ENCODE measurements at places on chromosomes 1 and 21.
A peak's percentile ranks its signal among the peaks of the same experiment; 100 is the strongest.

GRCh38 chr1:201457508-201457960 is 11.5 kb downstream of the PHLDA3 start:
- no peak for DNase-seq

- no peak for DNase-seq
Observed at GRCh38 chr1:25199819-25200620, 32.3 kb downstream of the SYF2 start.

DNA sequence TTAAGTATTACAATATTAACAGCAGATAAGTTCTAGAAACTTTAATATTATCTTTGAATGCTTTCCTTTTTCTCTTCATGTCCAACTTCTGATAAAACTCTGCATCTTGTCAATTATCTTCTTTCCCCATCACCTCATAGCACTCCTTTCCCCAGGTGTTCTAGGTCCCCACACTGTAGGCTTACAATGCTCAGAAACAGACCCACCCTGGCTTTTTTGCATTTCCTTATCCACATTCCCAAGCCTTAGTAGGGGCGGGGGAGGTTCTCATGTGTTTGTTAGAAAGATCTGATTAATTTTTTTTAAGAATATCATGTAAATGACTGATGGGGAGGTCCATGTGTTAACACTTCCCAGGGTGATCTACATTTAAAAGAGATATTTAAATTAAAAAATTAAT is 63.9 kb downstream of the PLPPR4 start:
- DNase-seq: no peak

GRCh38 chr1:108560874-108561459 is 1.1 kb downstream of the EEIG2 start:
- DNase-seq: peak; percentile 33

- no peak for DNase-seq
Observed at GRCh38 chr21:34635307-34635706, 20.4 kb upstream of the RCAN1 start.

DNA sequence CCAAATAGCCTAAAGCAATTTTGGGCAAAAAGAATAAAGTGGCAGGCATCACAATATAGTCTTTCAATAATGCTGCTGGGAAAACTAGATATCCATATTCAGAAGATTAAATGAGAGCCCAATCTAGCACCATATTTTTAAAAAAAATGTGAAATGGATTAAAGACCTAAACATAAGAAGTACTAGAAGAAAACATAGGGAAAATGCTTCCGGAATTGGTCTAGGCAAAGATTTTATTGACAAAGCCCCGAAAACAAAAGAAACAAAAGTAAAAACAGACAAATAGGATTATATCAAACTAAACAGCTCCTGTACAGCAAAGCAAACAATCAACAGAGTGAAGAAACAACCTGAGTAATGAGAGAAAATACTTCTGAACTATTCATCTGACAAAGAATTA is 48.6 kb upstream of the KCNK1 start:
- DNase-seq: no peak

GRCh38 chr1:179016706-179017382 is 8.8 kb upstream of the FAM20B start:
- peak; percentile 4 for DNase-seq

DNA sequence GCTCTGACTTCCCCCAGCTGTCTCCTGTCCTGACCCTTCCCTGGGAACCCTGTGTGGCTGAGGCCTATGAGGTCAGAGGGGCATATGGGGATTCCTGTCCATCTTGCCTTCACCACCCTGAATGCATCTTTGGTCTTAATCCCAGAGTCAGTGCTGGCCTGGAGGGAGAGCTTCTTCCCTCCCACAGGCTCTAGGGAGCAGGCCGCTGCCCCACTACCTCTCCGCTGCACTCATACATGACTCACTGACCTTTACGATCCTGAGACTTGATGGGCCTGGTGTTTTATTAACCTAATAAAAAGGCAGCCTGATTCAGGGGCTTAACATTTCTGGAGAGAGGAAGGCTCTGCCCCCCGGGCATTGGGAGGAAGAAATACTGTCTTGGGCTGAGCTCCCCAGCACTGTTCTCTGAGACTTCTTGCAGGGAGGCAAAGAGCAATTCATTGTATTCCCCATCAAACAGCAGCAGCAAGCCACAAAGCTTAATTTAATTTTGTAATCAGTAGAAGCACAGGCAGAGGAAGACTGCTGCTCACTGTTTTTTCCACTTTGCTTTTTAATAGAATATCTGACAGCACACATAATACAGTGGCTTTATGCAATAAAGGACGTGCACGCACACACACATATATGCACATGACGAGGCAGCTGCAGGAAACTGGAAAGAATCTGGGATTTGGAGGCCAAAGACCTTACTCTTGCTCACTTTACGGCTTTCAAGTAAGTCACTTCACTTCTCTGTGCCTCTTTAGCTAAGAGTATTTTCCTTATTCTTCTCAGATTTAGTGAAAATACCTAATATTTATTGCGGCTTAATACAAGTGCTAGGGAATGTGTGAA is 89.2 kb upstream of the GRIK3 start:
- DNase-seq: no peak

DNA sequence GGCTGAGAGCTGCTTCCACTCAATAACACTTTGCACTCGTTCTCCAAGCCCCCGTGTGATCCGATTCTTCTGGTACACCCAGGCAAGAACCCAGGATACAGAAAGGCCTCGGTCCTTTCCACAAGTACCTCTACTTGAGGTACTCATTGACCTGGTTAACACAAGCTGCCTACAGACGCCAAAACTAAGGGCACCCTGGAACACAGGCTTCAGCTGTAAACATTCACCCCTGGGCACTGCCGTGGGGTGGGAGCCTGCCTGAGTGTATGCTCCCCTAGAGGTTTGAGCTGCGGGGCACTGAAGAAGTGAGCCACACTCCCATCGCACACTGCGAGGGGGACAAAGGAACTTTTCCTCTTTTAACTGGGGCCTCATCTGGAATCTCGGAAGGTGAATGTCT is 30.5 kb downstream of the LRRC3 start:
- no peak for DNase-seq

DNA sequence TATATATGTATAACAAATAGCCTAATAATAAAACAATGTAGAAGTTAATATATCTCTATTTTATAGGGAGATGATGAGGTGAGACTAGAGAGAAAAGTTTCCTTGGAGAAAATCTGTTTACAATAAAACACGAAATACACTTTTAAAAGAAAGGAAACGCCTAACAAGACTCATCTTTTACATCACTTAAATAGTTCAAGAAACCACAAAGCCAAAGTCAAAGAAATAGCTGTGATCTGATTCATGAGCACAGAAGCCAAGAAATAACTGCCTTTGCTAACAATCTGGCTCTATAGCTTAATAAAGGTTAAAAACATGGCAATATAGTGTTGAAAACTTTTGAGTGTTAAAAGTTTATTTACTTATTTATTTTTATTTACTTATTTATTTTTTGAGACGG is 61.5 kb downstream of the TOR3A start:
- no peak for DNase-seq

- DNase-seq: no peak
Observed at GRCh38 chr1:61241973-61242381, 159.6 kb downstream of the NFIA start.

- DNase-seq: no peak
Observed at GRCh38 chr1:34354367-34354766, 177.7 kb downstream of the C1orf94 start.

DNA sequence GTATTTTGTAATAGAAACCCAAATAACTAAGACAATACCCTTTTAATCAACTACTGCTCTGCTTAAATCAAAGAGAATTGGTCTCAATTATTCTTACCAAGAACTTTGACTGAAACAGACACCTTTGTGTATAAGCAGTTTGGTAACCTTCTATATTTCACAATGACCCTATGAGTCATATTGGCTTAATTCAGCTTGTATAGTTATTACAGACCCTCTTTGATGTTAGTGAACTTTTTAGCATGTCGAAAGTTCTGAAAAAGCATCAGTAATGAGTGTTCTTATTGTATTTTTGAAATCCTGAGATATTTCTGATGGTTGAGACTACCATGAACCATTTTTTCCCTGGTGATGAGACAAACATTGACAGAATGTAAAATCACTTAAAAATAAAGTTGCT is 43.3 kb upstream of the RABGAP1L start:
- no peak for DNase-seq

- no peak for DNase-seq
Observed at GRCh38 chr21:28761674-28762356, 230.9 kb downstream of the LTN1 start.

DNA sequence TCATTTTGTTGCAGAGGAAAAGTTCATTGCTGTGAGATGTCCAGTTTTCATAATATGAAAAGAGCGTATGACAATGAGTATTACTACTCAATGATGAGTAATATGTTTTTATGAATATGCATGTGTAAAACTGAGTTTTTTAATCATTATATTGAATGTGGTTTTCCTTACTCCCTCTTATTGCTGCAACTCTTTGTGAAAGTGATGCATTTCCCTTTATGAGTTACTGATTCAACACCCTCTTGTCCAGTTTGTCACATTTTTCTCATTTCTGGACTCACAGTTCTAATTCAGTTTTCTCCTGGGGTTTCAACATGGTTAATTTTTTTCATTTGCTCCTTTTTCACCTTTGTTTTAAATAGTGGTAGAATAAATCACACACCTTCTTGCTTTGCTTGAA is 35.2 kb upstream of the KCNJ15 start:
- DNase-seq: no peak

DNA sequence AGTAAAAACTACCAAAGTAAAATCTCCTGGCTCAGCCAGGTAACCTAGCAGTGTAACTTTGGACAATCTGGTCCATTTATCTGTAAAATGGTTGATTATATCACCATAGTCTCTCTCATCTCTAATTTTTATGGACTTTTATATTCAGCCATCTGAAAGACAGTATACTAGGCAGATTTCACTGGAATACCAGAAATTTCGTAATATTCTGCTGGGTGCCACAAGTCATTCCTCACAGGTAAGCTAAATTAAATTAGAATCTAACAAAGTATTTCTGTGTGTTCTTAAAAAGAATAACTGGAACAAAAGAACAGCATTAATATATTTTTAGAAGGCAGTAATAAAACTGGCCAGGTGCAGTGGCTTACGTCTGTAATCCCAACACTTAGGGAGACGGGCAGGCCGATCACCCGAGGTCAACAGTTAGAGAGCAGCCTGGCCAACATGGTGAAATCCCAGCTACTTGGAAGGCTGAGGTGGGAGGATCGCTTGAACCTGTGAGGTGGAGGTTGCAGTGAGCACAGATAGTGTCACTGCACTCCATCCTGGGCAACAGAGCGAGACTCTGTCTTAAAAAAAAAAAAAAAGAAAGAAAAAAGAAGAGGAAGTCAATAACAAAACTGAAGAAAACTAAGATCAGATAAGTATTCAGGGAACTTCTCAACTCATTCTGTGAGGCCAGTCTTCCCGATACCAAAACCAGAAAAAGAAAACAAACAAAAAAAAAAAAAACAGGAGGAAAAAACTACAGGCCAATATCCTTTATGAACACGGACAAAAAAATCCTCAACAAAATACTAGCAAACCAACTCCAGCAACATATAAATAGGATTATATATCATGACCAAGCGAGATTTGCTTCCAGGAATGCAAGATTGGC is 35.9 kb downstream of the PIK3R3 start:
- DNase-seq: no peak

GRCh38 chr1:9300573-9300972 is 7.9 kb downstream of the SPSB1 start:
- no peak for DNase-seq

DNA sequence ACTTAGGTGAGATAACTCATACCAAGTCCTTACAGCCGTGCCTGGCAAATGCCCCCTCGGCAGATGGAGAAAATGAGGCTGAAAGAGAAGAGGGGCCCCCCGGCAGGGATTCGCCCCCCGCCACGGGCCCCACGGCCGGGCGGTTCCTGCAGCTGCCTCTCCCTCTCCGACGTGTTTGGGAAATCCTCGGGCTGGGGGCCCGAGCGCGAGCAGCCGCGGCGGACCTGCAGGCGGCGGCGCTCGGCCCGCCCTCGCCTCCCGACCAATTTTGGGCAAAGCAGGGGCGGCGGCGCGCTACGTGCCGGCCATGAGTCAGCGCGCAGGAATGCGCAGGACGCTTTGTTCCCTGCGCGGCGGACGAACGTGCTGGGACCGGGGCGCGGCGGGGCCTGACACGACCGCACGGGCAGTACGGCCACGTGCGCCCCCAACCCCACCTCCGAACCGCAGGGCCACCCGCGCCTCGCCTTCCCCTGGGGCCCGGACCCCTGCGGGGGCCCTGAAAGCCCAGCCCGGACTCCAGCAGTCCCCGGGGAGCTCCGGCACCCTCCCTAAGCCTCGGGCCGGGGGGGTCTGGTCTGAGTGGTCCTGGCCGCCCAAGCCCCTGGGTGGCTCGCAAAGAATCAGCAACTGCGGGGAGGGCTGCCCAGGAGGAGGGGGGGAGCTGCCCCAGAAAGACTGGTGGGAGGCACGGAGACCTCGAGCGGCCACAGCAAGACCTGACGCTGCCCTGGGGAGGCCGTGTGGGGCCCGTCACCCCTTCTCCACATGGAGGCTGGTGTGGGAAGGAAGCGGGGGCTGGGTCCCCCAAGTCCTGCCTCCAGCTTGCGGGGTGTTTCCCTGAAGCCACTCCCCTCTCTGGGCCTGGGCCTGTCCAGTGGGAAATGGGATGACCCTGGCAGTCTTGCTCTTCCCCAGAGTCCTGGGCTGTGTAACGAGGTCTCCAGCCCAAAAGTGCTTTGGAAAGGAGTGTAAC is 11.9 kb upstream of the EDN2 start:
- DNase-seq: peak; percentile 82

- no peak for DNase-seq
Observed at GRCh38 chr21:17462276-17462981, 50.4 kb upstream of the CXADR start.

GRCh38 chr1:118429856-118430255 is 244.8 kb upstream of the SPAG17 start:
- no peak for DNase-seq

DNA sequence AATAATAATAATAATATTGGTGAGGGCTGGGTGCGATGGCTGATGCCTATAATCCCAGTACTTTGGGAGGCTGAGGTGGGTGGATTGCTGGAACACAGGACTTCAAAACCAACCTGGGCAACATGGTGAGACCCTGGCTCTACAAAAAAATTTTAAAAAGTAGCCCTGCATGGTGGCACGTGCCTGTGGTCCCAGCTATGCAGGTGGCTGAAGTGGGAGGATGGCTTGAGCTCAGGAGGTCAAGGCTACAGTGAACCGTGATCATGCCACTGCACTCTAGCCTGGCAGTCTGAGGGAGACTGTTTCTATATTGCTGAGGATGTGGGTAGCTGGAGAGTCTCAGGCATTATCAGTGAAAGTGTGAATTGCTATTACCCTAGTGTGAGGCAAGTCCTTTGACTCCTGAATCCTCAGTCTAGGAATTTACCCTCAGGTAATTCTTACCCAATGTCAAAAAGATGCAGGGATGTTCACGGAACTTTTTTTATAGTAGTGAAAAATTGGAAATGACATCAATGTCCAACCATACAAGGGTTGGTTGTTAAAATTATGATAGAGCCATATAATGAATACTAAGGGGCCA is 61.8 kb upstream of the RPL11 start:
- DNase-seq: no peak

- no peak for DNase-seq
Observed at GRCh38 chr1:51641096-51641495, 24.2 kb downstream of the OSBPL9 start.

- no peak for DNase-seq
Observed at GRCh38 chr1:106613068-106613467, 443.4 kb upstream of the PRMT6 start.
